ENCODE measurements at places on chromosomes 13 and 19.

GRCh38 chr13:76798037-76798436 is 88.2 kb downstream of the KCTD12 start:
- DNase-seq: no peak

DNA sequence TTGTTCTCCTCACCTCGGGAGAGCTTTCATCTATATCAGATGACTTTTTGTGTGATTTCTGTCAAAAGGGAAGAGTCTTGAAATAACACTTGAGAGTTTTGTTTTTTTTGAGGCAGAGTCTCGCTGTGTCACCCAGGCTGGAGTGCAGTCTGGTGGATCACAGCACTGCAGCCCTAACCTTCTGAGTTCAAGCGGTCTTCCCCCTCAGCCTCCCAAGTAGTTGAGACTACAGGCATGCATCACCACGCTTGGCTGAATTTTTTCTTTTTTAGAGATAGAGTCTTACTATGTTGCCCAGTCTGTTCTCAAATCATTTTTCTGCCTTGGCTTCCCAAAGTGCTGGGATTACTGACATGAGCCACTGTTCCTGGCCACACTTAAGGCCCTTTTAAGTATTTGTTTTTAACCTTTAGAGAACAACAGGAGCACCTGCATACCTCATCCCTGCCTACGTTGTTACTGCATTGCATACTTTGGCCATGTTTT is 11.4 kb downstream of the NDFIP2 start:
- no peak for DNase-seq

DNA sequence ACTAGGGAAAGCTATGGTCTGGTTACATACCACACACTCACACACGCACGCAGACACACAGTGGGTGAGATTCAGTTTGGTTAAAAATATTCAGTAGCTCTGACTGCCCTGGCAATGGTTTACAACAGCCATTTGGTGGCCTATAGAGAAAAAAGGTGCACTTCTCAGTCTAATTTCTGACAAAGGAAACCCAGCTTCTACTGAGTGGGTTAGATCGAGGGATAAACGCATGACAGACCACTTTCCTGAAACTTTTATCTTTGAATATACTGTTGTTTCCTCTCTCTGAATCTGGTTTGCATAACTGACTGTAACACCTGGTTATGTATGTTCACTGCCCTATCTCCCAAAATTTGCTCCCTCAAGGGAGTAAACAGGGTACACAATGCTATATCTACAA is 2.5 kb downstream of the LIG4 start:
- DNase-seq: no peak

GRCh38 chr19:8088752-8089663 is 36.4 kb downstream of the CCL25 start:
- DNase-seq: no peak

- no peak for DNase-seq
Observed at GRCh38 chr13:31208559-31209122, 8.9 kb downstream of the B3GLCT start.

Data from activated naive CD8-positive, alpha-beta T cell treated with anti-CD3 and anti-CD28 coated beads, Interleukin-2, amount 50 U/mL, for 16 hours (primary cell).